ENCODE measurements at places on chromosomes 13 and 19. TPM values are rescaled to one million over a fixed set of nuclear protein-coding genes. Genes with fewer than 3 reads are reported as not detected.

- DNase-seq: no peak
These were observed 234.1 kb downstream of the FOXO1 start for GRCh38 chr13:40432018-40432978.

- peak; percentile 50 for DNase-seq
These were observed 334.1 kb downstream of the TEX29 start for GRCh38 chr13:111654531-111654930.

GRCh38 chr13:71522941-71523526 is 344.0 kb downstream of the DACH1 start:
- DNase-seq: no peak

GRCh38 chr19:5805462-5806132 is 730 bp downstream of the NRTN start:
- peak; percentile 93 for DNase-seq

DNA sequence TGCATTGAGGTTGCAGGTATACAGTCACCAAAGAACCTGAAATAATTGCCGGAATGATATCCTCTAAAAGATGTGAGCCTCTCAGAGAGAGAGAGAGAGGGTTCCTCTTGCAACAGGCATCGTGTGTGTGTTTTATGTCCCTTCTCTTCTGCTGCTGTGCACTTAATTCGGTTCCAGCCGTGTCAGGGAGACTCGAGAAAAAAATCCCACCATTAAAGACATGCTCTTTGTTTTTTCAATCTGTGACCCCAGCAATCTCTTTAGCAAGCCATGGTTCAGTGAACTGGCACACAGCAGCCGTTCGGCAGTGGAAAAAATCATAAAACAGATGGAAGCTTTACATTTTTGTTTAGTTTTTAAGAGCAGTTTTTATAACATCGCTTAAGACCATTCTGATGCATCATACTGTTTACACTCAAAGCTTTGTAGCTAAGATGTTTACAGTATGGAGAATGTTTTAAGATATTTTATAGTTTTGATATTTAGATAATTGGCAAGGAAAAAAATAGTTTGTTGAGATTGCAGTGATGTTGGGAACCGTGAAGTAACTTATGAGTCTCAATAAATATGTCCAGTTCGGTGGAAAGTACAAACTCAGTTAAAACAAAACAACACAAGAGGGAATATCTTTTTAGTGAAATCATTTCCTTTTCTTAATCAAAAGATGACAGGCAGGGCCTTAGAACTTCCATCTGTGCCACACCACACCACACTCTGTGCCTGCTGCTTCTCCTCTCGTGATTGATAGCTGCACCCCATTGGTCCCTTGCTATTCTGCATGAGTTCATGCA is 31.2 kb upstream of the ZNF536 start:
- DNase-seq: no peak

DNA sequence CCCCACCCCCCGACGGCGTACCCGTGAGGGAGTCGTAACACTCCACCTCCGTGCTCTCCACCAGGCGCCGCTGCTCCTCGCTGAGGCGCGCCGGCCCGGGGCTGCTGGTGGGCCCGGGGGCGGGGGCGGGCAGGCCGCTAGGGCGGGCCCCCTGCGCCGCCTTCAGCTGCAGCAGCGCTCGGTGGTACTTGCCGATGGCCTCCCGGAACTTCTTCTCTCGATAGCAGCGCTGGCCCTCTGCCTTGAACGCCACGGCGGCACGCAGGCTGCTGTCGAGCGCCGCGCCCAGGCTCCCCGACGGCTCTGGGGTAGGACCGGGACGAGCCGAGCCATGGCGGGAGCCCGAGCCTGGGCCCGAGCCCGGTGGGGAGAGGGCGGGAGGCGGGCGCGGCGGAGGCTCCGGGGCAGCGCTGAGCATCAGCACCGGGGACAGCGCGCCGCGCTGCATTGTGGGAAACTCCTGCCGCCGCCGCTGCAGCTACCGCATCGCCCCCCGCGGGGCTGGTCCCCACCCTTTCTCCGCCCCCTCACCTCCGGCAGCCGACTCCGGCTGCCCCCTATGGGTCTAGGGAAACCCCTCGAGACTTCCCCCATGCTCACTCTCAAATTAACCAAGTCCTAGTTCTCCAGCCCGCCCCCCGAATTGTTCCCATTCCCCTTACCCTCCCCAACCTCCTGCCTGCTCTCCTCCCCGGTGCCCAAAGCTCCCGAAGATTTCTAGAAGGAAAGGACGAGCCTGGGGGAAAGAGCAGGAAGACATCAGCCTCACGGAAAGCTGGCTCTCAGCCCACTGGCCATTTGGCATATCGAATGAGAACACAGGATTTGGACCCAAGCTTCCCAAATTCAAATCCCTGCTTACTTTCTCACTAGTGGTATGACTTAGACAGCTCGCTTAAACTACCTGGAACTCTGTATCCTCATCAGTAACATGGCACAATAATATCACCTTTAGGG is at the start of gene TTC9B:
Gene TTC9B (minus strand): TSS at position 451 of the 957 bp plus-strand sequence. CDS start 3 bp downstream, at position 448.
- DNase-seq: no peak

GRCh38 chr13:32446773-32447465 is 19.0 kb upstream of the N4BP2L1 start:
- no peak for DNase-seq

ANGPTL8 gene
- total RNA-seq: not detected

ZNF490 gene
- total RNA-seq: 5.0 TPM

NEK5 gene
- not detected for total RNA-seq

Measured in lower leg skin (tissue), 4 donors.